ENCODE measurements at places on chromosomes 3 and 15. TPM values are rescaled to one million over a fixed set of nuclear protein-coding genes. Genes with fewer than 3 reads are reported as not detected.

- no peak for DNase-seq
Observed at GRCh38 chr3:13525827-13526625, 22.9 kb upstream of the FBLN2 start.

GRCh38 chr3:189602471-189602870 lies 28.7 kb upstream of the TP63 start:
- no peak for DNase-seq

DNA sequence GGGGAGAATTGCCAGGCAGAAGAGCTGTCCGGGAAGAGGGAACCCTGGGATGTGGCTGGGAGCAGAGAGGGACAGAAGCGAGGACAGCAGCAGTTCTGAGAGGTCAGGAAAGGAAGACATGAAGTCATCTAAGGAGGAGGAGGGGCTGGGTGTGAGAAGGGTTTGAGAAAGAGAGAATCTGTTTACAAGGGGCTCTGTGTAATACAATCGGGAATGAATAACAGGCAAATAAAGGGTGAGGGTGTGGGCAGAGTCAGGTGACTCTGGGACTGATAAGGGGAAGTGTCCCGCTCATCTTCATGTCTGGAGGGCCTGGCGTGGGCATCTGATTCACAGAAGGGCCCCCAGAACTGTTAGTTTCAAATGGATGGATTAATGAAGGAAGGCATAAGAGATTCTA lies 191.3 kb downstream of the XXYLT1 start:
- no peak for DNase-seq

DNA sequence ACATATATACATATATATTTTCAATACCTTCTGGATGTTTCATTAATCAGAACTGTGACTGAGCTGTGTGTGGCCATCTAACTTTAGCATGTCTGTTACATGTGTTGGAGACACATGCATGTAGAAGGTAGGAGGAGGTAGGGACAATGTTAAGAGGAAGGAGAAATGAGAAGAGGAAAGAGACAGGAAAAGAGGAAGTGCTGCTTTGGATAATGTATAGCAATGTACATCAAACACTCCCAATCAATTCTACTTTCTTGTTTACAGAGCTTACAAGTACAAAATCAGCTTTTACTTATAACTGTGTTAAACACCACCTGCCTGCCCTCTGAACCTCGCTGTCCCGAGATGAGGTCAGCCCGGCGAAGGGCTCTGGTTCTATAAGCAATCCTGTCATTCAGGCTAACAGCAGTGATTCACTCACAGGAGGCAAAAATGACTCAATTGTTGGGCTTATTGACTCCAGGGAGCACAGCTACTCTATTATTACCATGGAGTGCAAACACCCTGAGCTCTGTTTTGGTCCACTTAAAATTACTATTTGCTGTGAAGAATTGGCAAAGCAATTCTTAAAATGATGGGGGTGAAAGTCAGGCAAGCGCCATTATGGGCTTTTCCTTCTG lies 188.9 kb downstream of the MEIS2 start:
- DNase-seq = no peak

GRCh38 chr3:138082085-138082991 lies 33.1 kb downstream of the DZIP1L start:
- peak; percentile 49 for DNase-seq

- no peak for DNase-seq
Observed at GRCh38 chr15:73989001-73989798, 2.9 kb downstream of the STOML1 start.

GRCh38 chr3:73656241-73656890 lies 31.6 kb upstream of the PDZRN3 start:
- DNase-seq = no peak

DNA sequence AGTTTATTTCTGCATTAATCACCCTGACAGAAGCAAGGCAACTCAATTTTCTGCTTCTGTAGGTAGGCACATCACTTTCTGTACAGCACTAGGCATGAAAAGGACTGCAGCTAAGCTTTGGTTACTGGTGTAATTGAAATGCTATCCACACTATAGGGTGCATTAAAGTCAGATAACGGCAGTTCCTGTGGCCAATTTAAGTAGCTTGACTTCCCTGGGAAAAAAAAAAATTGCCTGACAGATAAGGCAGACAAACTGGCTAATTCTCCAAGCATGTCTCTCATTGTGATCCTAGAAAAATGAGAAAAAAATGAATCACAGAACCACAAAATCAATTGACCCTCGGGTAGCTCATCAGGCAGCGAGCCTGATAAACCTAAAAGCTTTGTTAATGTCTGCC lies 151.4 kb downstream of the MEIS2 start:
- no peak for DNase-seq

DNA sequence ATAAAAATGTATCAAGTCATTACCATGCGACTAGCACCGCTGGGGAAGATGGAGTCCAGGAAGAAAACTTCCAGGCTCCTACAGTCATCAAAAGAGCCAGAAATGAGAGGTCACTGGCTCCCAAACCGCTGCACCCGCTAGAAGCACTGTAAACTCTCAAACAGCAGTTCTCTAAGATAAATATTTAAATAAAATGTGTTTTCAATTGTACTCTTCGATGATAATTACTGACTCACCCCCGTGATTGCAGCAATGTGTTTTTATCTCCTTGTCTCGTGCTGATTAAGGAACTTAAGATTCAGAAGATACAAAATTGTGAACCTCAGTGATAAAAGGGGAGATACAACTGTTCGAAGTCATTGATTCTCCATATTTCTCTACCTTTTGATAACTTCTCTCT lies 45.8 kb upstream of the FOXP1 start:
- DNase-seq = no peak

Gene PRR20G
- polyA plus RNA-seq = not detected

Gene AMT
- polyA plus RNA-seq = 11.9 TPM

Gene NAA50
- 145 TPM for polyA plus RNA-seq

Gene DAZL
- not detected for polyA plus RNA-seq

Gene RMDN3
- 22.5 TPM for polyA plus RNA-seq

Data from muscle of back (tissue), 13 donors.